T-helper 1 cell (primary cell): ENCODE measurements at places on chromosomes 12 and 14.

- DNase-seq, result no peak
Observed at GRCh38 chr14:49506650-49507049, 79.5 kb downstream of the RPS29 start.

GRCh38 chr14:101628975-101629374, 67.7 kb downstream of the DIO3 start:
- DNase-seq, result no peak

GRCh38 chr12:42969355-42969754, 379.8 kb upstream of the PRICKLE1 start:
- DNase-seq, result no peak

GRCh38 chr12:75481013-75481705, 604 bp downstream of the GLIPR1 start:
- DNase-seq, result no peak

DNA sequence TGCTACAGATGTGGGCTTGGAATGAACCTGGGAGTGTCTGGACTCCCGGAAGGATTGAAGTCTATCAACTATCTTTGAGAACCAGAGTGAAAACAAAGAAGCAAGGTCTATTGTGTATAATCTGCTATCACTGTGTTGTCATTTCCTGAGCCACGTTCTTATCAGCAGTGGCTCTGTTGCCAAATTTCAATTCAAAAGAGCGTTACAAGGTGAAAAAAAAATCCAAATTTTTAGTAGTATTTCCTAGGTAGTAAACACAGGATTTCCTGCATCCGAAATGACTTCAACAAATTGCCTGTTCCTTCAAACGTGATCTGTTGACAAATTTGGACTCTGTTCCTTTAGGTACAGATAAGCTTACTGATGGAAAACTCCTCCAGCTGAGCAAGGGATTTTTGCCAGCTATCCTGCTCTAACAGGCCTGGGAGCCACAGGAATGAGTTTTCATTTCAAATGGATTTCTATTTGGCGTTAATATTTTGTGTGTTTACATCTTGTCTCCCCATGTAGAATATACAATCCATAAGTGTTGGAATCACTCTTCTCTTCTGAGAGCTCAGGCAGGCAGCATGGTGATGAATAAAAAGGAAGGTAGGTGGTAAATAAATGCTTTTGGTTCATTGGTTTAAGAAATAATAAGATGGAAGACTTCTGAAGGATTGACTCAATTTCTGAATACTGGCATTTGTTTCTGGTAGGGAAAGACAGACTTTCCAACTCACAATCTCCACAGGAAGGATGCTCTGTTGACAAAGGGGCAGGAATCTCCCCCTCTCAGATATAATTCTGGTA, 58.5 kb downstream of the GPR135 start:
- DNase-seq, result no peak

DNA sequence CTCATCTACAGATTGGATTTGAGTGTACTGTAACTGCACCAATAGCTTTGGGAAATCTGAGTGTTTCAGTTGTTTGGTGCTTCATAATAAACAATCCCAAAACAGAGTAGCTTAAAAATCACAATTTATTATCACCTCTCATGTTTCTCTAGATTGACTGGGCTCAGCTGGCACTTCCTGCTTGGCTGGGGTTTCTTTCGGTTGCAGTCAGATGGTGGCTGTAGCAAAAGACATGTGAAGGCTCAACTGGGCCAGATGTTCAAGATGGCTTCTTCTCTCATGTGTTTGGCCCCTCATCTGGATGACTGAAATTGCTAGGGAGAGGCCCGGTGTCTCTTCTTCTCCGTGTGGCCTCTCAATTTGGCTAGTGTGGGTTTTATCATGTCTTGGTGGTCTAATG, 12.1 kb upstream of the BMP4 start:
- no peak for DNase-seq

DNA sequence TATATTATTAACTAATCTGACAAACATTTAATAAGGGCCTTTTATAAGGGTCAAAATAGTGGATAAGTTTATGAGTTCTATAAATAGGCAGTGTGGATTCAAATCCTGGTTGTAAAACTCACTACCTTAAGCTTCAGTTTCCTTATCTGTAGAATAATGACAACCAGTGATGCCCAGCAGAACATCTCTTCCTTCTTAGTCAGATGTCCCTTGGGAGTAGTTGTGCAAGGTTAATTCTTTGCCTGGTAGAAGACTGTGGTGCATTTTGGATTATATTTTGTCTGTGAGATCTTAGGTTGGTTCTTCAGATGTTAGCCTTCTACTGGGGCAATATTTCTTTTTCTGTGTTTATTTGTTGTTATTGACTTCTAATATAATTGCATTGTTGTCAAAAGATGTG, 59.5 kb downstream of the ARID2 start:
- no peak for DNase-seq

DNA sequence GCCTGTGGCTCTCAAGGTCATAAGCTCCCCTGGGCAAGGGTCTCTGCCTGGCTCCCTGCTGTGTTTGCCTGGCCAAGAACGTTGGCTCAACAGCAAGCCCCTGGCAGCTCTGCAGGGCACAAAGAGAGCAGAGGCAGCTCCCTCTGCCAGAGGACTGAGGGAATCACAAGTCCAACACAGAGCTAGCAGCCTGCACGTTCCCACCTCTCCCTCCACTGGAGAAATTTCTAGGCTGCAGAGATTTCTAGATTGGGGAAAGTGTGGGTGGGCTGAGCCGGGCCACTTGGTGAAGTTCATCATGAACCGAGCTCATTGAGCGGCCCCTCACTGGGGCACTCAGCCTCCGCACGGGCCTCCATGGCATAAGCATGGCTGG, 19.8 kb downstream of the ZFYVE21 start:
- DNase-seq, result no peak

- DNase-seq, result no peak
Observed at GRCh38 chr14:96693252-96693820, 103.8 kb upstream of the VRK1 start.

GRCh38 chr14:31197671-31198070, 9.9 kb downstream of the HECTD1 start:
- no peak for DNase-seq

DNA sequence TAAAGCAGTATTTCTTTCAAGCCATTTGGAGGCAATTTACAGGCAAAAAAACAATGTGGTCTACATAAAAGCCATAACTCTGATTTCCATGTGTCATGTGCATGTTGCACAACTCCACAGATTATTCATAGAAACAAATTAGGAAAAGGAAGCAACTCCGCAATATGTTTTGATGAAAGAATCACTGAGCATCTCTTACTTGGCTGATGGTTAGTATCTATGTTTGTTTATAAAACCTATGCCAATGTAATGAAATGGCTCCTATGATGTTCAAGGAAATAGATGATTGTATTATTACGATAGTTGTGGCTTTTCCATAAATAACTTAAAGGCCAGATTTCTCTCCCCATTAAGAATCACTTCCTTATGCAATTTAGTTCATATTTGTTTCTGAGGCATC, 373.7 kb downstream of the CCDC91 start:
- DNase-seq, result no peak

DNA sequence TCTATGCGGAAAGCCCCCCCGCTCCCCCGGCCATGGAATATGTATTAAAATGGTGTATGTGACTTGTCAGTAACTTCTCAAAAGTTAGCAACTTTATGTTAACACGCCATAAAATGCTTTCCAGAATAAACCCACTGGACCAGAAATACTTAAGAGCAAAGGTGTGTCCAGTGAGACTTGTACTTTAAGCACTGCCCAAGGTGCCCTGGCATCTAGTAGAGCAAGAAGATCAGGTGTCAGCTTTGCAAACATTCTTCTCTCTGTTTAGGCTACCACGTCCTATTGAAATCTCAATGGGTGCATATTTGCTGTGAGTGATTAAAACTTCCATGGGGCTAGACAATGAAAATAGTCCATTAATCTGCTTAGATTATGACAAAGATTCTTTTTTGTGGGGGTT, 201.2 kb downstream of the ESR2 start:
- no peak for DNase-seq

GRCh38 chr14:58844544-58844943, 206.8 kb downstream of the DACT1 start:
- no peak for DNase-seq

GRCh38 chr14:77339407-77339806, 18.6 kb downstream of the GSTZ1 start:
- DNase-seq, result no peak

GRCh38 chr12:108634341-108634751, 652 bp upstream of the SELPLG start:
- no peak for DNase-seq

DNA sequence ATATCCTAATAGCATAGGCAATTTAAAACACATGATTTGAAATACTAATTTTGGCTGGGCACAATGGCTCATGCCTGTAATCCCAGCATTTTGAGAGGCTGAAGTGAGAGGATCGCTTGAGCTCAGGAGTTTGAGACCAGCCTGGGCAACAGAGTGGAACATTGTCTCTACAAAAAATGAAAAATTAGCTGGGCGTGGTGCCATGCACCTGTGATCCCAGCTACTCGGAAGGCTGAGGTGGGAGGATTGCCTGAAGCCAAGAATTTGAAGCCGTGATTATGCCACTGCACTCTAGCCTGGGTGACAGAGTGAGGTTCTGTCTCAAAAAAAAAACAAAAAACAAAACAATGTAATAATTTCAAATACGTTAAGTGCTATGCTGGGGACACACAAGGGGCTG, 83.3 kb downstream of the SSPN start:
- no peak for DNase-seq

DNA sequence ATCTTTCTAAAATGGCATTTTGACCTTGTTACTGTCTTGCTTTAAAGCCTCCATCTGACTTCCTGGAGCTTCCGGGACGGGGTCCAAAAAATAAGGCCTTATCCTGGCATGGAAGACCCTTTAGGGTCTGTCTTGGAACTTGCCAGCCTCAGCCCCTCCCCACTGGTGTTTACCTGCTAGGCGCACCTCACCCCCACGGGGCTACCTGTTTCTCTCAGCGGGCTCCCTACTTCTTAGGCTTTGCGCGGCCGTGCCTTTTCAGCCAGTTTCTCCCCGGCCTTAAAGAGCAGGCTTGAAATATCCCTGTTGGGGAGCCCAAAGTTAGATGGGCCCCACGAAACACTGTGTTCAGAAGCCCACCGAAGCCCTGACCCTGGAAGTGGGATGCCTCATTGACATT, 5.1 kb downstream of the RTL1 start:
- DNase-seq, result no peak

GRCh38 chr12:30138483-30138882, 354.7 kb upstream of the TMTC1 start:
- no peak for DNase-seq

GRCh38 chr14:37709419-37710195, 114.2 kb downstream of the TTC6 start:
- no peak for DNase-seq

- no peak for DNase-seq
Observed at GRCh38 chr12:21813125-21813524, 38.6 kb upstream of the KCNJ8 start.

DNA sequence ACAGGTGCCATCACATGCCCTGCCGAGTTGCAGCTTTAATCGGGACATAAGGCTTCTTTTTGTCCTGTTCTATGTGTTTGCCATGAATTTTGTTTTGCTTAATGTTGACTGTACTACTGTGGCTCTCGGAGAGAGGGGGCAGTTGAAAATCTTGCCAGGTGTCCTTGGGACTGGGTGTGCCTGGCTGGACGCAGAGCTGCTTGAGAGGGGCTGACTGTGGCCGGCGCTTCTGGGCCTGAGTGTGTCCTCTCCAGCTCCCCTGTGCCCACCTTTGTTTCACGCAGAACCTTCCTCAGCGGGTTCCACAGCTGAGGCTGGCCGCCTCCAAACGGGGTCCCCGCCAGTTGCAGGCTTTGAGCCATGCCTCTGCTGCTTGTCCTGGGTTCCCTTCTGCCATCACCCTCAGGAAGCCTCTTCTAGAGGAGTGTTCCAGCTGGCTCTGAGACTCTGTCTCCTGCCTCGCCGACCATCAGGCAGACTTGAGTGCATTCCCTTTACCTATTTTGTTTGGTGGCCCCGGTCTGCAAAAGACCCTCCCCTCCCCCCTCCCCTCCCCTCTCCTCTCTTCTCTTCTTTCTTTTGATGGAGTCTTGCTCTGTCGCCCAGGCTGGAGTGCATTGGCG, 49.7 kb downstream of the DDX51 start:
- no peak for DNase-seq

DNA sequence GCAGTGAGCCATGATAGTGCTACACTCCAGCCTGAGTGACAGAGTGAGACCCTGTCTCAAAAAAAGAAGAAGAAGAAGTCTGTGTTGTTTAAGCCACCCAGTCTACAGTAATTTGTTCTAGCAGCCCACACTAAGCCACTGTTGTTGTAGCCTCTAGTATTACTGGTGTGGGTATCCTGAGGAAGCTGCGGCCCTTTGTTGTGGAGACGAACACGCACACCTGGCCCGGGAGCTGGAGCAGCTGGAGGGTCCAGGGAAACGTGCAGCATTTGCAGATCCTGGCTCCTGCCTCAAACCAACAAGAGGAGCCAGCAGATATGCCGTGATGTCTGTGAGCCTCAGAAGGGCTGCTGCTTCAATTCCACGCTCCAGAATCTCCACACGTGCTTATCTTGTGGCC, 65.3 kb downstream of the MAP1LC3B2 start:
- DNase-seq, result no peak

GRCh38 chr14:85601246-85601645, 71.3 kb downstream of the FLRT2 start:
- no peak for DNase-seq

DNA sequence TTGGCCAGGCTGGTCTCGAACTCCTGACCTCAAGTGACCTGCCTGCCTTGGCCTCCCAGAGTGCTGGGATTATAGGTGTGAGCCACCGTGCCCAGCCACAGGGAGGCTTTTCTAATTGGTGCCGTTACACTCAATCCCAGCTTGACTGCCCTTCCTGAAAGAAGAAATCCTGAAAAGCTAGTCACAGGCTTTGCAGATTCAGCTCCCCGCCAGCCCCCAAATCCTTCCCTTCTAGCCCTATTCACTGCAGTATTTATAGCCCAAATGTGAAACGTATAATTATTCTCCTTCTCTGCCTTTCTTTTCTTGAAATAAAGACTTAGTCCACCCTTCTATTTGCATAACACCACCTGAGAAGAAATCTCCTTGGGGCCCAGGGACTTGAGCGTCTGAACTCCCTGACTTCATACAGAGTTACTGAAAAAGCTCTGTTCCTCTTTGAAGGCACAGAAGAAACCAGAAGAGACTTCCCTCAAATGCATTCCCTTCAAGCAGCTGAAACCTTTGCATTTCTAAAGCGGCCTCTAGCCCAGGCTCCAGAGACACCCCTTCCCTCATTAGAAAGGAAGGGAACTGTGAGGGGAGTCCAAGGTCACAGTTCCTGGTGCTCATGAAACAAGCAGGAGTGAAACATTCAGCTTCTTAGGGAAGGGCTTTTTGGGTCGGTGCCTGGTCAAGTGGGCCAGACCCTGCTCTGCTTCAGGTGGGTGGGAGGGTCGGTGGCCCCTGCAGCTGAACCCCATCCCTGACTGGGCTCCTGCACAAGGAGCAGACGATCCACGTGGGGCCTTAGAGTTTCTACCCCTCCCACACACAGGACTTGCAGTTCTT, 42.3 kb upstream of the BATF start:
- no peak for DNase-seq

DNA sequence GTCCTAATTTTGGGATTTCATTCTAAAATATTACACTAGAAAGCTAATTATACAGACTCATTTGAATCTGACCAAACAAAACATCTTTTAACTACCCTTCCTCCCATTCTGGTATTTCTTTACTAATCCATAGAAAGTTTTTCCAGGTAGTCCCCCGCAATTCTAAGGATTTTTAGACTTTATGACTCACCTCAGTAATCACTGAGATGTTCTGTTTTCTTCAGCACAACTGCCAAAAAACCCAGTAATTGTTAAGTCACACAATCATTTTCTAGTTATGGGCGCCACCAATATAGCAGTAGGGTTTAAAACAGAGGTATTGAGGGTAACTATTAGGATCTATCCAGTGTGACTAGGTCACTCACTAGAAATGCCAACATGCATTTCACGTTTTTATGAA, 1.6 kb upstream of the ARID4A start:
- DNase-seq, result no peak
